Muscle of leg (tissue), 16 donors: ENCODE measurements at places on chromosomes 1 and 21. TPM values are rescaled to one million over a fixed set of nuclear protein-coding genes. Genes with fewer than 3 reads are reported as not detected.

The VCAM1 gene
- polyA plus RNA-seq, result 18.5 TPM

The LSM10 gene
- 21.0 TPM for polyA plus RNA-seq

DNA sequence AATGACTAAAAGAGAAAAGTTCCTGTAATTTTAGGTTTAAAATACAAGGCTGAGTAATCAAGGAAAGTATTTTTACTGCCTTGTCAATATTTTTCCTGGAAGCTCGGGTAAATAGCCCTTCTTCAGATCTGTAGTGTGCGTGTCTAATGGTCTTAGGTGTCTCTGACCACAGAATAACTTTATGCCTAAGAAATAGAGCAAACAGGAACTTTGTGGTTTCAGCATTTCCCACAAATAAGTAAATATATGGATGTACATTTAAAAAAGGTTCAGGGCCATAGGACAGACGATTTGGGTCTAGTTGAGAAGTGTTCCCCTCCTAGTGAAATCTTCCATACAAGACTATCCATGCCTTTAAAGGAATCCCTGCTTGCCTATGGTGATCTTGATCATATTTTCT lies 107.0 kb downstream of the ZC3H11B start:
- DNase-seq, result no peak

DNA sequence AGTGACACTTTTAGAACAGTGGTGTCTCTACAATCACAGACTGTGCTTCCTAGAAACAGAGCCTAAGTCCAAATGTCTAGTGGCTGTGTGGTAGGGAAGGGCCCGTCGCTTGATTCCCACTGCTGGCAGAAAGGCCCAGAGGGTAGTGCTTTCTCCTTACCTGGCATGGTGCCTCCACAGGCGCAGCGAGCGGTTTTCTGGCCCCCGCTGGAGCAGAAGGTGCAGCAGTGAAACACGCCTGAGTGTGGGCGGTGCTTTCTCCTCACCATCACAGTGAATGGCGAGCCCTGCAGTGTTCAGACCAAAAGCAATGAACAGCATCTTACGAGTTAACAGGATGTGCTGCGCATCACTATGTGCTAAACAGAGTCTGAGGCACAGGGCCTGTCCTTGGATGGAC lies 8.3 kb downstream of the TRIM45 start:
- no peak for DNase-seq

The CHI3L1 gene
- polyA plus RNA-seq, result 0.59 TPM
